NCI-H460 (cell line): ENCODE measurements at places on chromosomes 5 and 9. TPM values are rescaled to one million over a fixed set of nuclear protein-coding genes. Genes with fewer than 3 reads are reported as not detected.

DNA sequence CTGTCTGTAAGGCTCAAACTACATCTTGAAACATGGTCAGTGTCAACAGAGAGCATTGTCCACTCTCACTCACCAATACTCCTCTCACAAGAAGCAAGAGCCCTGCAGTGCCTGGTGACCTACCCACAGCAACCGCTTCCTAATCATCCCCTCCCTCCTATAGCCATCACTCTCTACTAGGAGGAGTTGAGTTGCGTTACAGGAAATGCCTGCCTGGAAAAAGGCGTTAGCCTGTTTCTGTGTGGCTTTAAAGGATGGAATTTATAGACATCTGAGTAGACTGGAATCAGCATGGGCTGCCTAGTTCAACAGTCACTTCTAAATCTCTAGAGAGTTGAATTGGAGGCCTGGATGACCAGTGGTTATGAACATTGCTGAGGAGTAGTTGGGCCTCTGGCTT, 108.3 kb upstream of the FER start:
- no peak for DNase-seq

MLANA gene
- not detected in 2 replicates for total RNA-seq

GRCh38 chr9:21591221-21592062, 109.3 kb upstream of the IFNE start:
- peak; percentile 93 for DNase-seq

DNA sequence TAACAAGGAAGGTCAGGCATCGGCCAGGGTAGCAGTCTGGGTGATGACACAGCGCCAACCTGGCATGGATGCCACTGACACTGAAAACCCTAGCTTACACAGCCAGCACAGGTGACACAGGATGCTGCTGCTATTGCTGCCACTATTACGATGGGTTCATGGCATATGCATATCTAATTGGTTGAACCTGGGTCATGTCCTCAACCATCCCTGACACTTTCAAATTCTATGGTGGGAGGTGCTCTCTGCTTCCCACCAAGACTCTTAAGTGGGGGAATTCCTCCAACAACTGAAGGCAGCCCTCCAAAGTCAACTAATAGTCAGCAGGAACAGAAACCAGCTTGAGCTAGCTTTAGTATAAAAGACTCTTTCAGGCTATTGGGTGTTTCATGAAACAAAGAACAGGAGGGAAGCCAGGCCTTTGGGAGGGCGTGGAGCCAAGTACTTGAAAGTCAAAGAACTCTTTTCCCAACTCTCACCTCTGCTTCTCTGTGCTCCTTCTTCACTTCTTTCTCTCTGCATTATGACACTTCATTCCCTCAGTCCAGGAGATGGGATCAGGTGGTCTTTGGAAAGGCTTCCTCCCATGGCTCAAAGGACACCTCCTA, 21.3 kb downstream of the PTTG1 start:
- no peak for DNase-seq

ADAMTS2 gene
- not detected in 2 replicates for total RNA-seq
